ENCODE measurements at places on chromosomes 6 and 20.
A peak's percentile ranks its signal among the peaks of the same experiment; 100 is the strongest.

- DNase-seq = no peak
Observed at GRCh38 chr6:87817183-87817582, 115.2 kb upstream of the AKIRIN2 start.

GRCh38 chr20:24452498-24453127 lies 16.8 kb upstream of the SYNDIG1 start:
- DNase-seq = no peak

DNA sequence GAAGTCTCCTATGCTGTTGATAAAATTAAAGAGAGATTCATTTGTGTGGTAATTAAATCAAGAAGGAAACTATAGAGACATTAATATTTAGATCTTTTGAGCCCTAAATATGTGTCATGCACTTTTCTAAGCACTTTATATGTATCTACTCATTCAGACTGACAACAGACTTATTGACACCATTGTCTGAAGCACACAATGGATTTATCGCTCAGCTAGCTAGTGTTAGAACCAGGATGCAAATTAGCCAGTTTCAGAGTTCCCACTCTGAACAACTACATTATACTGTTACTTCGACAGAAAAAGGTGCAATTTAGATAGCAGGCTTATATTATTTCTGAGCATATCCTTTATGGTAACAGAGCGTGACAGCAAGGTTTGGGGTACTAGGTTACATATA lies 27.7 kb upstream of the KIAA0408 start:
- no peak for DNase-seq

GRCh38 chr6:170208651-170209353 lies 82.1 kb downstream of the DLL1 start:
- DNase-seq = no peak

DNA sequence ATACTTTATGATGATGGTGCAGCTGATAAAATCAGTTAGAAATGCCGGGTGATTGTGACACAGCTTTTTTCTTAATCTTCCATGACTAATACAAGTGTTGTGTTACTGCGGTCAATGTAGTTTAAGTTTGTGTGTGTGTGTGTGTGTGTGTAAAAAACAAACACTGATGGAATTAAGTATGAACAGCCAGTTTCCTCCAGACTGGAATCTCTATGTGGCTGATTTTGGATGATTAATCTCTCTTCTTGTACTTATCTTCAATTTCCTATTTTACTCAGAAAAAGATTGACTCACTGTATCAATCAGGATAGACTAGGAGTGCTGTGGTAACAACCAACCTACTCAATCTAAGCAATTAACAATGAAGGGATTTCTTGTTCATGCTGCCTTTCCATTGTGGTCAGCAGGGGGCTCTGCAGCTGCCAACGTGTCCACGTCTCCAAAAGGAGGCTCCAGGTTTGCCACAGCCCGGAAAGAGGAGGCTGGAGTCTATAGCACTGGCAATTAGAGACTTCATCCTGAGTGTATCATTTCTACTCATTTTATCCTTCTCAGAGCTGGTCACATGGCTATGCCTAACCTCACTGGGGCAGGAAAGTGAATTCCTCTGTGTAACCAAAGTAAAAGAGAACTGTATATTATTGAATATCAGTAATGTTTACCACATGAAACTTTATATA lies 107.7 kb downstream of the CD109 start:
- DNase-seq = no peak

DNA sequence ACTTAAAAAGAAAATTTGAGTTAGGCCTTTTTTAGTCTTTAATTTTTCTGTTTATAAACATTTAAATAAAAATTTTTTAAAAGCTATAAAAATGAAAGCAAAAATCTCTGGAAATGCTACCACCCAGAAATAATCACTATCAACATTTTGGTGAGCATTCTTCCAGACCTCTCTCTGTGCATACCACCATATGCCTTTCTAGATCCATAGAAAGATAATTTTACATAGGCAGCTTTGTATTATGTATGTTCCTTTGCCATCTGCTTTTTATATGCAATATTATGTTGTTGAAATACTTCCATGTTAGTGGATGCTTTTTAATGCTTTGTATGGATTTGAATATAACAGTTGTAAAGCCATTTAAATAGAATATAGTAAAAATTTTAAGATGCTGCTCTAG lies 496.7 kb upstream of the HTR1E start:
- no peak for DNase-seq

GRCh38 chr20:9884666-9885065 lies 45.8 kb upstream of the PAK5 start:
- no peak for DNase-seq

GRCh38 chr20:46000262-46000996 lies 8.3 kb upstream of the MMP9 start:
- no peak for DNase-seq

- DNase-seq = no peak
Observed at GRCh38 chr20:52676283-52676995, 295.7 kb upstream of the TSHZ2 start.

DNA sequence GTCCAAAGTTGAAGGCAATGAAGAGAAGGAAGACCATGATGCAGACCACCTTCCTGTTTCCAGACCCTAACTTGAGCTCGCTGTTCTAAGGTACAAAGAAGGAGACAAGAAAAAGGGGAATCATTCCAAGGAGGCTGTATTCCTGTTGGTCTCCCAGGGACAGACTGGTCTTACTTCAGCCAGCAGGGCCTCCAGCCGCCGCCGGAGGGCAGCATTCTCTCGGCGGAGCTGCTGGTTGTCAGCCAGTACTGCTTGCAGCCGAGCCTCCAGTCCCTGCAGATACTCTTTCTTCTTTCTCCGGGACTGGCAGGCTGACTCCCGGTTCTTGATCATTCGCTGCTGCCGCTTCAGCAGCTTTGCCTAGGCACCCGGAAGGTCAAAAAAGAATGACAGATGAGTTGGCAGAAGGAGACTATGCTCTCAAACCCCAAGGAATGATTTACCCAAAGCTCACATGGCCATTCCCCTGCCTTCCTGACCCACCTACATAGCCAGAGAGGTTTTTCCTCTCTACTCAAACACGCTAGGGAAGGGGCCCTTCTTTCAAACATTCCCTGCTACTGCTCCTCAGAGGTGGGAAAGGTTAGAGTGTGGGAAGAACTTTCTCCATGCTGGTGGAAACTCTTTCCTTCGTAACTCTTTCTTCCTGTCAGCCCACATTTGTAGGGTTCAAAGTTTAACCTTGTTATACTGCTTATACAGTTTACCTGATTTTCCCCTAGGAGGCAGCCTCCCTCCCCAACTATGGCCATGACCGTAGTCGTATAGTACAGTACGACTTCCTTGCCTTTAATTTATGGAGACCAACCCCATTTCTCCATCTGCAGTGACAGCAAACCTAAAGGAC lies 9.0 kb downstream of the ATF6B start:
- peak; percentile 76 for DNase-seq

GRCh38 chr6:26029857-26030653 lies 57.2 kb upstream of the HFE start:
- no peak for DNase-seq

DNA sequence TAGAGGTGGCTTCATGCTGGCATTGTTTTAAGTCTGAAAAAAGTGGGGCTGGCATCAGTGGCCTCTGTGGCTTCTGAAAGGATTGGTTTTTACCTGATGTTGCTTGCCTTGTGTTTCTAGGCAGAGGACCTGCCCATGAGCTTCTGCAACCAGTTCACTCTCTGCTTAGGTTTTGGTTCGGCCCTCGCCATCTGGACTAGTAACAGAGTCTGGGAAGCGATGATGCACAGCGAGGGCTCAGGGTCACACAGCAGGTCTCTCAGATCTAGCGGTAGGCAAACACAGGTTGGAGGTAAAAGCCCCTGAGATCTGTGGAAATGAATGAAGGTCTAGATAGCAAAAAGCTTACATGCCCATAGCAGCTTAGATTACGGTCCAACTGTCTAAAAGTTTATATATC lies 6.8 kb upstream of the RBL1 start:
- DNase-seq = no peak

DNA sequence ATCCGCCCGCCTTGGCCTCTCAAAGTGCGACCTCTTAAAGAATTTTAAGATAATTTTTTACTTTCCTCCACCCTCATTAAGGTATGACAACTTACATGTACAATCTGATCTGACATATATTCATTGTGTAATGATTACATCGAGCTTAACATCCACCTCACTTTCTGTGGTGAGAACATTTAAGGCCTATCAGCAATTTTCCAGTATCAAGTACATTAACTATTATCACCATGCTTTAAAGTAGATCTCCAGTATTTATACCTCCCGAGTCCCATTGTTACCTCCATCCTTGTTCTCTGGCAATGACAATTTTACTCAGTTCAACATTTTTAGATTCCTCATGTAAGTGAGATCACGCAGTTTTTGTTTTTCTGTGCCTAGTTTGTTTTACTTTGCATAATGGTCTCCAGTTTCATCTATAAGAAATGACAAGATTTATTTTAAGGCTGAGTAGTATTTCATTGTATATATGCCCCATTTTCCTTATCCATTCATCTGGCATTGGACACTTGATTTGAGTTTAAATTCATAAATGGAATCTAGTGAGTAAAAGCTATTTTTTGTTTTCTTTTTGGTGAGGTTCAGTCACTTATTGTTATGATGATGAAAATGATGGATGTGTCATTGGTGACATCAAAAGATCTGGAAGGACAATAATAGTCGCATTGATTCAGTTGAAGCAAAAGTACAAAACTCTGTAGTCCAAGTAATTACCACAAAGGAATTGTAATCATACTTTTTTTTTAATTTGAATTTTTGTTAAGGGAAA lies 87.0 kb downstream of the OR2B2 start:
- DNase-seq = no peak

GRCh38 chr6:157853902-157854502 lies 31.0 kb downstream of the SNX9 start:
- DNase-seq = no peak

- no peak for DNase-seq
Observed at GRCh38 chr6:170200458-170200891, 90.4 kb downstream of the DLL1 start.

- DNase-seq = no peak
Observed at GRCh38 chr6:31090973-31091364, 21.4 kb downstream of the C6orf15 start.

DNA sequence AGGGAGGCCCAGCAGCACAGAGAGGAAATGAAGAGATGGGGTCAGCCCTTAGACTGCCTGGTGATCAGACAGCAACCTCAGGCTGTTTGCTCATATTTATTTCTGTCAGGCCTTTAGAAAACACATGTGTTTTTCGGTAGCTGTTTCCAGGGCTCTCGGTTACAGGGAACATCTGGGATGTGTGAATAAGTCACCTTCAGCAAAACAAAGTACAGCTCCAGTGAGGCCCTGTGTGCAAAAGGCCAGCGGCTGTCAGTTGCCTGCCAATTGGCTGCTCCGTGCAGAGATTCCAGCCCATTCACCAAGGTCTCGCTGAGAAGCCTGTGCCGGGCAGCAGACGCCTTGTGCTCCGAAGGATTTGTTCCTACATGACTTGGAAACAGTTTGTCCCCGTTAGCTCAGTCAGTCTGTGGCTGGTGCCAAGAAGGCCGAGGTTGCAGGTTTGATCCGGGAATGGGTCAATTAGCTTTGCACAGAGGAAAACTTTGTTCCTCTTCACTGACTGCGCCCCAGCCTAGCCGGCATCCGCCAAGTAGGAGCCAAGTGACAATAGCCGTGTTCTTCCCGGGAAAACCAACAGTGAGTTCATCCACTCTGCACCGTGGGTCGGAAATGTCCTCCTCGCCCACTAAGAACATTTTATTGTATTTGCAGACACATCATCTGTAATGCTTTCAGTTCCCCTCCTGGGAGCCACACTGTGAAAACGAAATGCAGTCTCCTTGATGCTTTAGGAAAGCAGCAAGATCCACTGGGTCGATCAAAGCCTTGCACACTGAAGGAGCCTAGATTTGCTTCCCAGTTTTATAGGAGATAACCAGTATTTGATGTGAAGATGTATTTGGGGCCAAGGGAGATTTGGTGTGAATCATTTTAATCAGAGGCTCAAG lies 315.4 kb upstream of the CDYL start:
- DNase-seq = no peak
